ENCODE measurements at places on chromosomes 5 and 9.
A peak's percentile ranks its signal among the peaks of the same experiment; 100 is the strongest.

GRCh38 chr5:91016954-91017700 lies 366.0 kb downstream of the ARRDC3 start:
- no peaks in the 10 kb centered on the region for H3K4me1 ChIP-seq
- H3K27me3 ChIP-seq: no peaks in the 10 kb centered on the region
- H3K4me3 ChIP-seq: peak overlapping the region; percentile 19
- no peaks in the 10 kb centered on the region for H3K36me3 ChIP-seq

DNA sequence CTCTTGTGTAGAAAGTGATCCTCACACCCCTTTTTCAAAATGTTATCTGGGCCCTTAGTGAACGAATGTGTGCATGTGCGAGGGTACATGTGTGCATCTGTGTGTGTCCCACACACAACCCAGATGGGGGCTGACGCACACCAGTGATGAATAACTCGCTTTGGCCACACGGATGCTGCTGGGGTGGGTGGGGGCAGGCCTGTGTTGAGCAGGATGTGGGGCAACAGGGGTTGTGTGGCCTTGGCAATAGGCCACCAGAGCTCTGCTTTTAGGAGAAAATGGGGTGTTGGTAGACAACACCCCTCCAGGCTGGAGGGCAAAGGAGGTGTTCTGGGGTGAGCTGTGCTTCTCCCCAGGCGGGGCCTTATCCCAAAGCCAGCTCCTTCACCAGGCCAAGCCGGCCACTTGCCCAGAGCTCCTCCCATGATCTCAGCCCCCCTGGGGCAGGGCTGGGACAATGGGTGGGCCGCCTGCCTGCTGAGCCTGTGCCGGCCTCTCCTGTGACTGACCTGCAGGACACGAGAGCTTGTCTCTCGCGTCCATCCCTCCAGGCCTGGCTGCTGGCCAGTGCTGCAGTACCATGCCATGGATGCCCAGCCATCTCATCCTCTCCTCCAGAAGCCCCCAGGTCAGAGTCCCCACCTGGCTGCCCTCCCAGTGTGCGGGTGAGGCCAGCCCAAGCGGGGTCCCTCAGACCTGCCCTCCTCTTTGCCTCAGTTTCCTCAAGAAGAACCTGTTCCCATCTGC lies 1.7 kb downstream of the DBN1 start:
- H3K4me1 ChIP-seq: peaks cover 14% of the 10 kb centered on the region
- DNase-seq: no peak
- H3K27ac ChIP-seq: no peak overlapping the region
- peak overlapping the region; percentile 96 for H3K4me3 ChIP-seq

- H3K27ac ChIP-seq: peak within 1 kb of the TSS; percentile 98
- H3K36me3 ChIP-seq: no peaks in the 10 kb centered on the region
- no peaks in the 10 kb centered on the region for H3K27me3 ChIP-seq
- peak within 1 kb of the TSS; percentile 85 for H3K4me3 ChIP-seq
Observed at GRCh38 chr9:112332977-112333638, at the start of gene PTBP3. PTBP3 (minus strand) TSS chr9:112333619; CDS start chr9:112297865, 35,754 bp downstream.

DNA sequence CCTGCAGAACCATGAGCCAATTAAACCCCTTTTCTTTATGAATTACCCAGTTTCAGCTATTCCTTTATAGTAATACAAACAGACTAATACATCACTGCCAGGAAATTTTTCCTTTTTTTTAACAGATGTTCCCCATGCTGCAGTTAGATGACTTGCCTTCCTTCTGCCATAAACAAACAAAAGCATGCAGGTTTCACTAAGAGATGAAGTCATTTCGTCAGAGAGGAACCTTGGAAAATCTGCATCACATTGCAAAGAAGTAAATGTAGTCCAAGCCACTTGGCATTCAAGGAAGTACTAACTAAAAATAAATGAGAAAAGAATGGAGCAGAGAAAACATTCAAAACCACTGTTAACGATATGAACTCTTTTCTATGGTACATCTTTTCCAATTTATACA lies 194.1 kb upstream of the EFNA5 start:
- H3K27ac ChIP-seq: no peak overlapping the region
- no peaks in the 10 kb centered on the region for H3K27me3 ChIP-seq

- no peak overlapping the region for H3K27ac ChIP-seq
- no peaks in the 10 kb centered on the region for H3K27me3 ChIP-seq
- H3K36me3 ChIP-seq: no peaks in the 10 kb centered on the region
- H3K4me3 ChIP-seq: peak overlapping the region; percentile 4
Observed at GRCh38 chr9:126682928-126683697, 69.4 kb downstream of the LMX1B start.

DNA sequence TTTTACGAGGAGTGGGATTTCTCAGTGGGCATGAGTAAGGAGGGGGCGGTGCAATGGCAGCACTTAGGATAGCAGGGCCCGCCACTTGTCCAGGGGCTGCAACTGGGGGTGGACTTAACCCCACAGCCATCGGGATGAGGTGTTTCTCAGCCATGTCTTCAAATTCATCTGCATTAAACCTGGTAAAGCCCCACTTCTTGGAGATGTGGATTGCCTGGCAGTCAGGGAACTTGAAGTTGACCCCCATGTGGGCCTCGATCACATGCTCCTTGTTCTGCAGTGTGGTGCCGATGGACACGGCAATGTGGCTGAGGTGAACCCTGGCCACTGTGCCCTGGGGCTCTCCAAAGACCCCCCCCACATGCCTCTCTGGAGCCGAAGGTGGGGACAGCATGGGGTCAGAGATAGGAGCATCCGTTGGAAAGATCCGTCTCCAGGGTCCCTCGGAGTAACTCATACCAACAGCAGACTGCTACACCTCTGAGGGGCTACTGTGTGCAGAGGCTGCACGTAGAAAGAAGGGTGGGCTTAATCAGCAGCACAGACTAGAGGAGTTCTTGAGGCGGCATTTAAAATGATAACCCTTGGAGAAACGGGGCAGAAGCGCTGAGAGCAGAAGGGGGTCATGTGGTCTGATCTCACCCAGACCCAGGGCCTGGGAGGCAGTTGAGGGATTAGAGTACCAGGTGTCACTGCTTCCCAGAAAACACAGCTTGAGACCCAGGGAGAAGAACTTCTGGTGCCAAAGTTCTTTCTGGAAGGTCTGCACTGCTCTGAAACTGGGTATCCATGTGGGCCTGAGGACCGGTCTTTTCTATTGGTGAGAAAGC lies 141.4 kb downstream of the MTX3 start:
- H3K4me3 ChIP-seq: no peak overlapping the region
- no peak for DNase-seq
- no peaks in the 10 kb centered on the region for H3K27me3 ChIP-seq
- no peaks in the 10 kb centered on the region for H3K36me3 ChIP-seq
- no peak overlapping the region for H3K27ac ChIP-seq

GRCh38 chr5:74953937-74954720 lies 87.9 kb upstream of the FAM169A start:
- no peaks in the 10 kb centered on the region for H3K4me1 ChIP-seq
- no peak overlapping the region for H3K27ac ChIP-seq
- no peak overlapping the region for H3K4me3 ChIP-seq
- H3K36me3 ChIP-seq: no peaks in the 10 kb centered on the region
- DNase-seq: no peak

GRCh38 chr9:3741729-3742128 lies 215.9 kb upstream of the RFX3 start:
- H3K27me3 ChIP-seq: no peaks in the 10 kb centered on the region
- H3K27ac ChIP-seq: no peak overlapping the region
- H3K4me1 ChIP-seq: no peaks in the 10 kb centered on the region
- H3K4me3 ChIP-seq: no peak overlapping the region
- no peaks in the 10 kb centered on the region for H3K36me3 ChIP-seq

GRCh38 chr5:115472271-115473025 lies 72.1 kb downstream of the FEM1C start:
- no peak overlapping the region for H3K4me3 ChIP-seq
- no peaks in the 10 kb centered on the region for H3K36me3 ChIP-seq
- no peak overlapping the region for H3K27ac ChIP-seq
- DNase-seq: no peak
- H3K4me1 ChIP-seq: no peaks in the 10 kb centered on the region

DNA sequence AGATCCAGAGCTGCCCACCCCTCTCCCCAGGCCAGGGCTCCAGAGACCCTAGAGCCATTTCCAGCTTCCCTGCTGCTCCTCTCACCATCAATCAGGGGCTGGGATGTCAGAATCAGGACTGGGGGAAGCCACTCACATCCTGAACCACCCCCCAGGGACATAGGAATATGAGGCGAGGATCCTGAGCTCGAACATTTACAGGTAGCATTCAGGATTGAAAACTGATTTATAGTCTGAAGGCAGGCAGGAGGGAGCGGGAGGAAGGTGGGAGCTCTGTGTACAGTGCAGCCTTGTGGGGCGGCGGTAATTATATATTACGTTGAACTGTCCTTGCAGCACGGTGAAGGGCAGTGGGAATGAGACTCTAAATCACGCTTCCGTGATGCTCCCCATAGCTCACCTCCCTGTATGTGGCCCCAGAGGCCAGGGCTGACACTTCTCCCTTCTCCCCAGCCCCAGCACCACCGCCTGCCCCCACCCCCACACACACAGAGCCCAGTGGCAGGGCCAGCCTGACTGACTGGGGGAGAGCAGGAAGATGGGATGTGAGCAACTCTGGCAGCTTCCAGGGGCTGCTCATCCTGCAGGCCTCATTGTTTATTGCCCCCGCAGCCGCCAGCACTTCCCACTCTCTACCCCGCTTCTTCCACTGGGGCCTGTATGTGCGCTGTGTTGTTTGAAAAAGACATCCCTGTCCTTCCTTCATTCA lies 76.0 kb upstream of the HSPA9 start:
- H3K4me3 ChIP-seq: no peak overlapping the region
- H3K27me3 ChIP-seq: no peaks in the 10 kb centered on the region
- no peaks in the 10 kb centered on the region for H3K36me3 ChIP-seq
- no peaks in the 10 kb centered on the region for H3K4me1 ChIP-seq
- H3K27ac ChIP-seq: no peak overlapping the region

DNA sequence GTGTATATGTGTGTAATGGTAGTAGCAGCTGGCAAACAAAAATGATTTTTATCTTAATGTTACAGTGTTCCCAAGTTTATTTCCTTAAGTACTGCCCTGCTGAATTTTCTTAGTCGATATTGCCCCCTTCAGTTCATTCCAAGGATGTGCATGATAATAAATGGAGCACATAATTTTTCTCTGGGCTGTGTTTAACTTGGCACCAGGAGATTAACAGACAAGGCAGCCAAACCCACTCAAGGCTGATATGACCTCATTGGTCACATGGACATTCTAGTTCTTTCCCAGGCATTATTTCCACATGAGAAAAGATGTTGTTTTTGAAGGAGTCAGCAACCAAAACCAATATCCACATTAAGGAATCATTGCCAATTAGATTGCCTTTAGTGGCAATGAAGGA lies 61.8 kb downstream of the COX7C start:
- H3K27me3 ChIP-seq: no peaks in the 10 kb centered on the region
- H3K4me3 ChIP-seq: no peak overlapping the region
- H3K36me3 ChIP-seq: no peaks in the 10 kb centered on the region
- no peak overlapping the region for H3K27ac ChIP-seq
- DNase-seq: no peak
- H3K4me1 ChIP-seq: no peaks in the 10 kb centered on the region

GRCh38 chr5:107618242-107618641 lies 52.5 kb downstream of the EFNA5 start:
- no peaks in the 10 kb centered on the region for H3K27me3 ChIP-seq
- no peaks in the 10 kb centered on the region for H3K4me1 ChIP-seq
- no peak for DNase-seq
- H3K4me3 ChIP-seq: no peak overlapping the region
- H3K36me3 ChIP-seq: no peaks in the 10 kb centered on the region

GRCh38 chr5:175162036-175162435 lies 281.9 kb downstream of the DRD1 start:
- no peak for DNase-seq
- no peaks in the 10 kb centered on the region for H3K4me1 ChIP-seq
- H3K4me3 ChIP-seq: no peak overlapping the region
- no peak overlapping the region for H3K27ac ChIP-seq
- no peaks in the 10 kb centered on the region for H3K36me3 ChIP-seq
- peaks cover 13% of the 10 kb centered on the region for H3K27me3 ChIP-seq

GRCh38 chr5:68711293-68712200 lies 382.3 kb upstream of the SLC30A5 start:
- no peaks in the 10 kb centered on the region for H3K4me1 ChIP-seq
- DNase-seq: no peak
- H3K36me3 ChIP-seq: no peaks in the 10 kb centered on the region
- no peak overlapping the region for H3K4me3 ChIP-seq

DNA sequence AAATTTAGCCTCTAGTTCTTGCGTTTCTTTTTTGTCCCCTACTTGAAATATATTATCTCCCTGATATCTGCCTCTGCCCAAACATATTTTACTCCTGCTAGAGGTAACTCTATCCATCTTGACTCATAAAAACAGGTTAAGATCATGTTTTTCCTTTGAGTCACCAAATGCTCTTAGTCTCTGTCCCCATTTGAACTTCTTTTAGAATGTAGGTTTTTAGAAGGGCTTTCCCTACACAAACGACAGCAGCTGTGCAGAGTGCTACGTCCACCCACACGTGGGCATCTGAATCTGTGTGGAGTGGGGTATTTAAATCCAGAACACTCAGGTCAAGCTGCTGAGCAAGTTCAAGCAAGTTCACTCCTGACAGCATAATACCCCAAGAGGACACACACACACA lies 2.2 kb downstream of the HSD17B3 start:
- H3K27ac ChIP-seq: no peak overlapping the region
- H3K4me3 ChIP-seq: no peak overlapping the region
- no peak for DNase-seq
- no peaks in the 10 kb centered on the region for H3K36me3 ChIP-seq
- H3K4me1 ChIP-seq: no peaks in the 10 kb centered on the region

- H3K27me3 ChIP-seq: no peaks in the 10 kb centered on the region
- H3K4me3 ChIP-seq: no peak overlapping the region
- H3K27ac ChIP-seq: no peak overlapping the region
- no peaks in the 10 kb centered on the region for H3K4me1 ChIP-seq
Observed at GRCh38 chr9:12698986-12699385, 5.8 kb downstream of the TYRP1 start.

GRCh38 chr9:126451316-126451885 lies 124.8 kb downstream of the MVB12B start:
- H3K36me3 ChIP-seq: no peaks in the 10 kb centered on the region
- no peak overlapping the region for H3K4me3 ChIP-seq
- no peaks in the 10 kb centered on the region for H3K27me3 ChIP-seq
- DNase-seq: no peak
- H3K4me1 ChIP-seq: no peaks in the 10 kb centered on the region

- H3K4me3 ChIP-seq: no peak overlapping the region
- no peaks in the 10 kb centered on the region for H3K27me3 ChIP-seq
- H3K4me1 ChIP-seq: no peaks in the 10 kb centered on the region
- H3K27ac ChIP-seq: no peak overlapping the region
Observed at GRCh38 chr5:159616952-159617351, 286.7 kb upstream of the IL12B start.

DNA sequence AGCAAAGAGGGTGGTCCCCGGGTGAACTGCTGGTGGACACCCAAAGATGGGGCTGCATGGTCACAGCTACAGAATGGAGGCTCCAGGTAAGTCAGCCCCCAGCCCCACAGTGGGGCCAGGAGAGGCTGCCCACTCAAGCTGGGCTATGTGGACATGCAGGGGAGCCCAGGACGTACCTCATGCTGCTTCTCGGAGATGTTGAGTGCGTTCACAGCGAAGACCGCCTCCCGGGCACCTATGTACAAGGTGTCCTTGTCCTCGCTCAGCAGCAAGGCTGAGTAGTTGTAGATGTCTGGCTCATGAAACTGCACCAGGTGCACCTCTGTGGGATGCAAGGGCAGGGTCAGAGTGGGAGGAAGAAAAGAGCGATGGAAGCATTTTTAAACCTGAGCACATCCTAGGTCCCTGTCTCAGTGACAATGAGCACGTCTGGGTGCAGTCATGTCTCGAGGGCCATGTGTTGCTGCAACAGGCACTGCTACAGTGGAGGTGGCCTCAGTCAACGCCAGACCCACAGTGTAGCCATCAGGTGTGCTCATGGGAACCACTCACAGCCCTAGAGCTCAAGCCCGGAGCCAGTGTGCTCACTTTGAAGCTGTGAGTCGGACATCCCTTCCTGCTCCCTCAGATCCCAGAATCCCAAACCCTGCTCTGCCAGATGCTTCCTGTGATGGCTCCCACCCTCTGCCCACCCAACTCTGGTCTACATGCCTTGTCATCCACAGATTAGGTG lies 84.6 kb downstream of the SECISBP2 start:
- no peaks in the 10 kb centered on the region for H3K36me3 ChIP-seq
- H3K27me3 ChIP-seq: no peaks in the 10 kb centered on the region
- no peak overlapping the region for H3K4me3 ChIP-seq
- no peak overlapping the region for H3K27ac ChIP-seq
